NCI-H187 treated with DMSO at 0.1 percent for 48 hours (cell line): ENCODE measurements at places on chromosomes 5 and 9.

DNA sequence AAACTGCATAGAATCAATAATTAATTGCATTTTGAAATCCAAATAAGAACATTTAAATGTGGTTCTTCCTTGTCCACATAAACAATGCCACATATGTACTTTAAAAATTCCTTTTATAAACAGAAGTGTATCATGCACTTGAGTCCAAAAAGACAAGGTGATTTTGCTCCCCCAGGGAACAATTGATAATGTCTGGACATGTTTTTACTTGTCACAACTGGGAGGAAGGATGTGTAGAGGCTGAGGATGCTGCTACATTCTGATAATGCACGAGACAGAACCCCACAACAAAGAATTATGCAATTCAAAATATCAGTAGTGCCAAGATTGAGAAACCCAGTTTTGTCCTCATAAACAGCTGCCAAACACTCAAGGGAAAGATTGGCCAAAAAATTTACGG lies 181.1 kb upstream of the ISL1 start:
- DNase-seq: no peak

GRCh38 chr9:87537625-87538024 lies 40.0 kb downstream of the DAPK1 start:
- DNase-seq: no peak

- DNase-seq: no peak
Measured at GRCh38 chr5:94445726-94446125, 172.7 kb downstream of the KIAA0825 start.

GRCh38 chr5:2093859-2094615 lies 211.3 kb upstream of the IRX4 start:
- no peak for DNase-seq

DNA sequence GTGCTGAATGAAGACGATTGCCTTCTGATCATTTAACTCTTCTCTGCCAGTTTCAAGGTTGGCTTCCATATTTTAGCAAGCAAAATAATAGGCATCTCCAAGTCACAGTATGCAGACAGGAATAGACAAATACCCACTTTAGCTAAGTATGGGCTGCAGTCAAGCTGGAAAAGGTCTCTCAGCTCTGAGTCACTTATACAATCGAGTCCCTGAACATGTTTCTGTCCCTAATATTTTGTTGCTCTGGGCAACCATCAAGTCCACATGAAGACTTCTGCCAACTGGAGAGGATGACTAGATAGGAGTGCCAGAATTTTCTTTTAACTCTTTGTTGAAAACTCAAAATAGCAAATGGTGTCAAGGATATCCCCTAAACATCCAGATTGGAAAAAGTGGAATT lies 575.3 kb downstream of the RAB3C start:
- no peak for DNase-seq

- DNase-seq: no peak
Measured at GRCh38 chr5:156182174-156182967, 144.6 kb upstream of the SGCD start.

DNA sequence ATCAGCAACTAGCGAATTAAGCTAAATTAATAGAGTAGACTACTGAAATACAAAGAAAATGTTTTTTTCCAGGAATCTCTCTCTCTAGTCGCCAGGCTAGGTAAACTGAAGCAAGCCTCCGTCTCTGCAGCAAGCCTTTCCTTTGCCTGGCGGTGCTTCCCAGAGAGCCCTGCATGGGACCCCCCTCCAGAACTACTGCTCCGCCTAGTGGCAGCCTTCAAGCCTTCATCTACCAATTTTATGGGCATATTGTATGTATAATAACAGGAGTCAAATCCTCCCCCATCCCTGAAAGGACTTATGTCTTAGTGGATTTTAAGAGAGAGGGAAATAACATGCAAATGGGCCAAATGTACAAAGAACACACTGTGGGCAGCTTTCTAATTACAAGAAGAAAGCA lies 241.9 kb downstream of the SAXO1 start:
- DNase-seq: no peak

DNA sequence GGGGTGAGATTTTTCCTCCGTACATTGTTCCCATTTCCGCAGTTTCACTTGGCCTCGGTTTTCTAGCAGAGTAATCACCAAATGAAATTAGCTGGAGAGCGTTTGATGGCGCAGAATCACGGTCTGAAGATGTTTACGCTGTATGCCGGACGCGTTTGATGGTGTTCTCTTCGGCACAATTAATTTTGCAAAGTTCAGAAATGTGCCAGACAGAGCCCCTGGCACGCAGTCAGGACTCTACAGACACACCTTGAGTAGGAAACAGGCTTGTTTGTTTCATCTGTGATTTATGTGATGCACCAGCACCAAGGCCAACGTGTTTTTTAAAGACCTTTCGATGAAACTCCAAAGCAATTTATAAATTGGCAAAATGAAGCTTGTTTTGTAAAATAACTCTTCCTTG lies 863 bp upstream of the LIFR start:
- no peak for DNase-seq

- no peak for DNase-seq
Measured at GRCh38 chr9:80134487-80134886, 562.7 kb downstream of the TLE4 start.

DNA sequence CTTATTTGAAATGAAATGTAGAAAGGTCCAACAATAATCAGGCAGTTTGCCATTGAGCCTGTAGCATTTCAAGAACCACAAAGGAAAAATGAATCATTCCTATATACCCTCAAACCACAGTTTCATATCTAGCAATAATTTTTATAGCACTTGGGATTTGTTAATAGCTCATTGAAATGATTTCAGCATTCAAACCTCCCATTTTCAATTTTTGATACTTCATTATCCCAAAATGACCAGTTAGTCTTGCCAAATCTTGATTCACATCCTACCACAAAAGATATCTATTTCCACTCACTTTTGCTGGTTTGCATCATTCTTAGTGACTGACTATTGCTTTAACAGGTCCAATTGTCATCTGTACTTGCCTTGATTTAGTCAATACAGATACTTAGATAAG lies 790.1 kb downstream of the TLE1 start:
- no peak for DNase-seq

GRCh38 chr5:157563373-157563928 lies 12.1 kb downstream of the ADAM19 start:
- DNase-seq: no peak

DNA sequence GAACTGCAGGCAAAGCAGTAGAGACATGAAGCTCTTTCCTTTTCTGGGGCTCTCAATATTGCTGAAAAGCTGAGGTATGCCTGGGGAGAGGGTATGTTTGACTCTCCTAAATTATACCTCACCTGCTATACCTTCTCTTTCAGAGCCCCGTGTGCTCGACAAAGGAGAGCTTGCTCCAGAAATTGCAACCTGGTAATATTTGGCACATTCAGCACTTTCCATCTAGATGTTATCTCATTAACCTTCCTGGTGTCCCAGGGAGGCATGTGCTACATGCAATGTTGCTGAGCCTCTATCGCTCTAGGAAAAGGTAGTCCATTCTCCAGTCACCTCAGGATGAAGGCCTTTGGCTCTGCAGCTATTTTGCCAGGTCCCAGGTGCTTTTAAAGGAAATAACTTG lies 78.5 kb upstream of the ZSWIM6 start:
- no peak for DNase-seq

- no peak for DNase-seq
Measured at GRCh38 chr5:55278778-55279177, 28.7 kb downstream of the DHX29 start.

GRCh38 chr9:138100711-138101350 lies 223.2 kb downstream of the CACNA1B start:
- DNase-seq: no peak

DNA sequence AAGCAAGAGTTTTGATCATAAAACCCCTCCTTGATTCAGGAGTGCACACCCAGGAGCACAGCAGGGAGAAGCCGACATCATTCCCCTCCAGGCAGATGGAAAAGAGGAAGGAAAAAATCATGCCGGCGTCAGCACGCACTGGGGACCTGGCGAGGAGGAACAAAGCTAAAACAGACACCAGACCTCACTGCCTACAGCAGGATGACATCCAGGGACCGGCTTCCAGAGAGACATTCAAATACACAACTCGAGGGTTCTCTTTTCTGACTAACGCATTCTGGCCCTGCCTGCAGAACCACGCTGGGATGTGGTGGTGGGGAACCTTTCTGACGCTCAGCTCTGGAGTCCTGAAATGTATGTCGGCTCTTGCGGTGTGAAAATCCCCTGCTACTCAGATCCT lies 2.7 kb downstream of the UBAC1 start:
- DNase-seq: no peak
